ENCODE measurements at places on chromosomes 2 and 18. TPM values are rescaled to one million over a fixed set of nuclear protein-coding genes. Genes with fewer than 3 reads are reported as not detected.
A peak's percentile ranks its signal among the peaks of the same experiment; 100 is the strongest.

NEURL3 gene
- not detected for total RNA-seq

DNA sequence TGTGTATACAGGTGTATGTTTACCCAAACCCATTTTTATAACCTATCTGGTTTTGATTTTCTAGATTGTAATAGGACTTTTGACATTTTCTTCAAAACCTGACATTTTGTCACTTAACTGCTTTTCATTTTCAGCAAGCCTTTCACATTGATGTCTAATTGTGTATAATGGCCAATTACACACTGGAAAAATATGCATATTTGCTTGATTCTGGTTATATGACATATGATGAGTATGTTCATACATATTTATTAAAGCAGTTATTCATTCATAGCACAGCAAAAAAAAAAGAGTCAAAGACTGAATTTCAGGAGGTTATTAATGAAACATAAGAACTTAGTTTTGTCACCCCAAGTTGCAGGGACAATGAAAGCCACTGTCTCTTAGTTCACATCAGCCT is 307.7 kb upstream of the TNP1 start:
- no peaks in the 10 kb centered on the region for H3K4me1 ChIP-seq
- DNase-seq = no peak
- no peaks in the 10 kb centered on the region for H3K36me3 ChIP-seq
- no peak overlapping the region for H3K27ac ChIP-seq
- no peak overlapping the region for H3K4me3 ChIP-seq

DNA sequence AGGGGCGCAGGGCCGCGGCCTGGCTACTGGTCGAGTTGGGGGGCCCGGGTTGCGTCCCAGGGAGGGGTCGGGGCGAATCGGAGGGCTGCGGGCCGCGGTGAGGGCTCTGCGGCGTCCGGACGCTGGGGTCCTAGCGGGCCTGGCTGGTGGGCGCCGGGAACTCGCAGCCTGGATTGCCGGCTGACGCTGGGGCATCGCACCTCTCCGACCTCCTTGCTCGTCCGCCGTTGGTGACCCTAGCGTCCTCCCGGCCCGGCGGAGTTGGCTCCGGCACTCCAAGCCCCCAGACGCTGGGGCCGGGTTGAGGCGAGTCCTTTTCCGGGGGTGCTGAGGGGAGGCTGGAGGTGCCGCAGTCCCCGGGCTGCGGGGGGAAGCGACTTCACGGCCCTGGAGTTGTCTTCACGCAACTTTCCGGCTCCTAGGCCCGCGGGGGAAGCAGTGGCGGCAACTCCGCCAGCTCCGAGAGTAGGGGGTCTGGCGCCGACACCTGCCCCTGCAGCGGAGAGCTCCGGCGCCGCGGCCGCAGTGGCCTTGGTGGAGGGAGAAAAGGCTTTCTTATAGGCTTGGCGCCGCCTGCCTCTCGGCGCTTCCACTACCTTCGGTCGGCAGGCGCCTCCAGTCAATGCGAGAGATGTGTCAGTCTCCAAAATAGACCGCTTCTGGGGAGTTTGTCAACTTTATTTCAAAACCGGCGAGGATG is 70.3 kb downstream of the HAUS1 start:
- H3K36me3 ChIP-seq = no peaks in the 10 kb centered on the region
- H3K4me3 ChIP-seq = peak overlapping the region; percentile 83
- peak overlapping the region; percentile 43 for H3K27ac ChIP-seq
- DNase-seq = peak; percentile 79
- no peaks in the 10 kb centered on the region for H3K27me3 ChIP-seq
- no peaks in the 10 kb centered on the region for H3K4me1 ChIP-seq

- H3K4me1 ChIP-seq = no peaks in the 10 kb centered on the region
- no peaks in the 10 kb centered on the region for H3K27me3 ChIP-seq
- H3K4me3 ChIP-seq = no peak overlapping the region
- H3K36me3 ChIP-seq = no peaks in the 10 kb centered on the region
- H3K27ac ChIP-seq = no peak overlapping the region
Observed at GRCh38 chr2:10252661-10253060, 50.0 kb upstream of the HPCAL1 start.

- H3K4me3 ChIP-seq = peak overlapping the region; percentile 64
- no peaks in the 10 kb centered on the region for H3K36me3 ChIP-seq
- peak overlapping the region; percentile 68 for H3K27ac ChIP-seq
- H3K4me1 ChIP-seq = peaks cover 2% of the 10 kb centered on the region
Observed at GRCh38 chr2:74457549-74458131, 598 bp upstream of the WBP1 start.

DNA sequence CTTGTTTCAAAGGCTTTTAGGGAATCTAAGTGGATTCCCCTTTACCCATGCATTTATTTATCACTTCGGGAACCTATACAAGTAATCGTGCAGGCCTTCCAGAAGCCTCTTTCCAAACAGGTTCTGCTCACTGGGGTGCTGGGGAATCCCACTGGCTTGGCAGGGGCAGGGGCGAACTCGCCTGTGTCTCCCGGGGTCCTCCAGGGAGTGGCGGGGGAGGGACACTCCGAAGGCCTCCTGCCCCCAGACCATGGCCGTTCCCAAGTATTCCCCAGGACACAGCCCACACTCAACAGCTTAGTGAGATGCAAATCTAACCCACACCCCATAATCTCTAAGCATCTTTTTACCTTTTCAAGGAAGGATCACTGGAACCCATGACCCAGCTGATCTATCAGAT is 6.5 kb downstream of the DNMT3A start:
- H3K4me1 ChIP-seq = no peaks in the 10 kb centered on the region
- no peak overlapping the region for H3K4me3 ChIP-seq
- no peak for DNase-seq
- H3K27ac ChIP-seq = no peak overlapping the region

DNA sequence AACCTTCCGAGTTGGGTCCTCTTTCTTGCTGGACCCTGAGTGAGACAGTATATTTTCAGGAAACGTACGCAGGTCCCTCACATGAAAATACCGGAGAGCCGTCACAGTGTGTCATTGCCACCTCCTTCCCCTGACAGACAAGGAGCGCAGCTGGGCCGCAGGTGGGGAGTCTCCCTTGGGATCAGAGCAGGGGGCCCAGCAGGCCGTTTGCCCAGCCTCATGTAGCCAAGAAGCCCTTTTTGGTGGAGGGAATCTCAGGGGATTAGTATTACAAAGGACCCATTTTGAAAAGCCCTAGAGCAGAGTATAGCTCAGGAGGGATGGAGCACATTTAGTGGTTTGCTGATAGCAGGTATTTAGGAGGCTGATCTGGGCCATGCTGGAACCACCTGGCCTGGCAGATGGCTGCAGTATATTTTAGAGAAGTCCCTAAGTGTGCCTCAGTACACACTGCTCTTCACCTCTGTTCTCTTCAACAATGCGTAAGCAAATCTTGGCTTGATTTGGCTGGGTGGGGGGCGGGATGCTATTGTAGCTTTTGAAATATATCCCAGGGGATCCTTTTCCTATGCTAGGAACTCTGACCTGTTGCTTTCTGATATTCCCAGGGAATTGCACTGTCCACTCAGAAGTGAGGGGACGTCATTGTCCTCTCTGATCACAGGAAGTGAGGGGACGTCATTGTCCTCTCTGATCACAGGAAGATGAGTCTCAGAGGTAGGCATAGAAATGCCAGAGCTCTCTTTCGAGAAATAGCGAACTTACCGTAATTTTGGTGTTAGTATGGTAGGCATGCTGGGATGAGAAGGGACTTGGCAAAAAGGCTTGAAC is 171.9 kb downstream of the HRH4 start:
- H3K36me3 ChIP-seq = no peaks in the 10 kb centered on the region
- no peak for DNase-seq

Measured in aorta (tissue), 5 donors.